ENCODE measurements at places on chromosomes 12 and 14.

GRCh38 chr14:31827325-31827724 lies 249.8 kb upstream of the ARHGAP5 start:
- DNase-seq, result no peak

- no peak for DNase-seq
These were observed 157.4 kb downstream of the KICS2 start for GRCh38 chr12:64064706-64065105.

- DNase-seq, result peak; percentile 78
These were observed 417 bp downstream of the GLS2 start for GRCh38 chr12:56487448-56488040.

- no peak for DNase-seq
These were observed 174.6 kb upstream of the SFSWAP start for GRCh38 chr12:131536337-131536736.

DNA sequence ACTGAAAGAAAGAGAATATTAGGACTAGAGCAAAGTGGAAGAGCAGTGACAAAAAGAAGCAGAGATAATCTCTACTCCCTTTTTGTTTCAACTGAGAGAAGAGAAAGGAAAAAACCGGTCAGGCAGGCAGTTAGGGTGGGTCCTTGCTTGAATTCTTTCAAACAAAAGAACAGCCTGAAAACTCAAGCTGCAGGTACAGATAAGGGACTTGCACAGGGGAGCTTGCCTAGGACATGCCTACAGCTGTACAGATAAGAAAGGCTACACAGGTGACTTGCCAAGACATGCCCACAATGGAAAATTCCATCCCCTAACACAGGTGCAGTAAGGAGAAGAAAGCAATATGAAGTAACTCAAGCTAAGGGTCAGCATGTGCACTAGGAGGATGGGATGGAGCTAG lies 532.2 kb upstream of the MIS18BP1 start:
- DNase-seq, result no peak

DNA sequence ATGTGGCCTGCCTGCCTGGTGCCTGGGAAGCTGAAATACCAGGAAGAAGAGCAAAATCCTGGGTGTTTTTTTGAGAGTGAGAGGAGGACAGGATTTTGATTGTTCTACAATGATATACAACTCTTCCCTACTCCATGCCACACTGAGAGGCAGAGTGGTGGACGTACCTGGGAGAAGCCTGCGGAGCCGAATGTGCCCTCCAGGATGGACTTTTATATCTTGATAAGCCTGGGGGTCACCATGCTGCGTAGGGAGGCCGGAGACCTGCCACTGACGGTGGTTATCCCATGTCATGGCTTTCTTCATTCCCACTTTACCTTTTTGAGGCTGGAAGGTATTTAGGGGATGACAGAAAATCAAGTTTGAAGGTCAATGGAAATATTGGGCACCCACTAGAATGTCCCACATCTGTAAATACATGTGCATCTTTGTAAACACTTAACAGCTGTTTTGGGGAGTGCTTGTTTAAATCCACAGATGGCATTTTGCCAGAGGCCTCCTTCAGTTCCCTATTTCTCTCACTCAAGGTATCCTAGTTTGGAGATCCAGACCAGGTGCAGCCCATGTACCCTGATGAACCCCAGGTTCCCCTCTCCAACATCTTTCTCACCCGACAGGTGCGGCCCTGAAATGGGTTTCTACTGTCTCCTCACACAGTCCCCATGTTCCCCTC lies 1.1 kb upstream of the GLT1D1 start:
- no peak for DNase-seq

GRCh38 chr12:6268484-6269157 lies 41.9 kb upstream of the PLEKHG6 start:
- DNase-seq, result no peak

All from ecto neural progenitor cell (in vitro differentiated cells).